ENCODE measurements at places on chromosomes 1 and 21. TPM values are rescaled to one million over a fixed set of nuclear protein-coding genes. Genes with fewer than 3 reads are reported as not detected.

DNA sequence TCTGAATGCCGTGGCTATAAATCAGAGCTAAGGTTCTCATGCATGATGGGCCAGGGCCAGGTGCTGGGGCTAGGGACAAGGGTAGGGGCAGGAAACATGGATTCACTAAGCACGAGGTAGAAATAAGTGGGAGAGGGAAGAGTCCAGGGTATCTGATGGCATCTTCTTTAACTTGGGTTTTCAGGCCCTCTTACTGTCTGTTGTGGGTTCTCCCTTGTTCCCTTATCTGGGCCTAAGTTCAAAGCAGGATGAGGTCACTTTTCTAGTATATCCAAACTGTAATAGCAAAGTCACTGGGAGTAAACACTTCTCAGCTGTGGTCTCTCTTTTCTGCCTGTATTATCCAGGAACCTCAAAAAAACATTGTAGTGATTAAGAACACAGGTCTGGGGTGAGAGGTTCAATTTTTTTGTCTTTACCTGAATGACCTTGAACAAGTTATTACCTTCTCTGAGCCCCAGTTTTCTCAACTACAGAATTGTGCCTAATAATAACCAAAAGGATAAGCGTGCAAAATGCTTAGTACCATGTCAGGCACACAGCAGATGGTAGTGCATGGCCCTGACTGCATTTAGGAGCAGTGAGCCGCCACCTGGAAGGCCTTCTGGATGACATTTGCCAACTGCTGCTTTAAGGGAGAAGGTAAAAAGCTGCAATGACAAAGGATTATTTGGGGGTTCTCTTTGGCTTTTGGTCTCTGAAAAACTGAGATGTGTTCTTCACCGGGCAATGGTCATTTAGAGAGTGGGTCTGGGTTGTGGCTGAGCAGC is 53.6 kb upstream of the A3GALT2 start:
- no peak for DNase-seq

DNA sequence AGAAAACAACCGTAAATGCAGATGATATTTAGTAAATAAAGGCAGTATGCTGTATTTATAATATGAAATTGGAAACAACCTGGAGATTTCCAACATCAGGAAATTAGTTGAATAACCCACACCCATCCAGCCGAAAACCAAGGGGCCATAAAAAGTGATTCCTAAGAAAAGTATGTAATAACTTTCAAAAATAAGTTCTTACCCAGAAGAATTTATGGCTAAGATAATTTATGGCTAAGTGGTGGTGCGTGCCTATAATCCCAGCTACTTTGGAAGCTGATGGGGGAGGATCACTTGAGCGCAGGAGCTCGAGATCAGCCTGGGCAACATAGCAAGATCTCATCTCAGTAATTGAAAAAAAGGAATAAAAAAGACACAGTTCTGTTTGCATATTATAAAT is 43.2 kb downstream of the TMCO4 start:
- no peak for DNase-seq

- no peak for DNase-seq
Measured at GRCh38 chr21:43850728-43851295, 14.2 kb upstream of the AGPAT3 start.

Gene SLC30A1
- total RNA-seq = 29.2 TPM

Gene SH2D5
- total RNA-seq = not detected

Gene SELENBP1
- 914 TPM for total RNA-seq

DNA sequence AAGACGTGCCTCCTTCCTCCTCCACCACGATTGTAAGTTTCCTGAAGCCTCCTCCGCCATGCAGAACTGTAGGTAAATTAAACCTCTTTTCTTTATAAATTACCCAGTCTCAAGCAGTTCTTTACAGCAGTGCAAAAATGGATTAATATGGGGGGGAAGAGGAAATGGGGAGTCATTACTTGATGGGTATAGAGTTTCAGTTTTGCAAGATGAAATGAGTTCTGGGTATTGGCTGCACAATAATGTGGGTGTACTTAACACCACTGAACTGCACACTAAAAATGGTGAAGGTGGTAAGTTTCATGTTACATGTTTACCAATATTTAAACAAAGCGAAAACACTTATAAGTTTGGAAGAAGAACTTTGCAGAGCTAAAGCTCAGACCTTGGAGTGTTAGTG is 24.3 kb upstream of the DISP1 start:
- no peak for DNase-seq

Gene ADSS2
- total RNA-seq = 38.6 TPM

DNA sequence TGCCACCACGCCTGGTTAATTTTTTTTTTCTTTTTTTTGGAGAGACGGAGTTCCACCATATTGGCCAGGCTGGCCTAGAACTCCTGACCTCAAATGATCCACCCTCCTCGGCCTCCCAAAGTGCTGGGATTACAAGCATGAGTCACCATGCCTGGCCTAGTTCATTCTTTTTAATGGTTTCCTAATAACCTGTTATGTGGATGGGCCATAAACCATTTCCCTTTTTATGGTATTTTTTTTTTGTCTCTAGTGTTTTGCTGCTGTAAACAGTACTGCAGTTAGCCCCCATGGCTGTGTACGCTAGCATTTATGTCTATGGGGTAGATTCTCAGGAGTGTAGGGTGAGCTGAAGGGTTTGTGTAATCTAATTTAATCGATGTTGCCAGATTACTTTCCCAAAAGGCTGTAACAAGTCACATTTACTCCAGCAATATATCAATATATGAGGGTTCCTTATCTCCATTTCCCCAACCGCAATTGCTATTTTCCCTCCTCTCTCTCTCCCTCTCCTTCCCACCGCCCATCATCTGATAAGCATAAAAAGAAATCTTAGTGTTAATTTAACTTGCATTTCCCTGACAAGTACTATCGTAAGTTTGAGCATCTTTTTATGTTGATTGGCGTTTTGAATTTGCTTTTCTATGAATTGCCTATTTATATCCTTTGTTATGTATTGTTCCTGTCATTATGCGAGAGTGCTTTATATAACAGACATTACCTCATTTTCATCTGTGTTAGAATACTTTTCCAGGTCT is 28.7 kb downstream of the RCSD1 start:
- DNase-seq = no peak

Gene PLCH2
- total RNA-seq = 1.2 TPM

- DNase-seq = no peak
Measured at GRCh38 chr1:158945061-158945460, 13.7 kb downstream of the PYHIN1 start.

GRCh38 chr1:230090194-230090711 is 23.2 kb downstream of the GALNT2 start:
- no peak for DNase-seq

Gene CR2
- total RNA-seq = 0.38 TPM
